ENCODE measurements at places on chromosomes 11 and 22.

- no peak for DNase-seq
These were observed 1498.7 kb downstream of the TBC1D22A start for GRCh38 chr22:48261048-48261621.

DNA sequence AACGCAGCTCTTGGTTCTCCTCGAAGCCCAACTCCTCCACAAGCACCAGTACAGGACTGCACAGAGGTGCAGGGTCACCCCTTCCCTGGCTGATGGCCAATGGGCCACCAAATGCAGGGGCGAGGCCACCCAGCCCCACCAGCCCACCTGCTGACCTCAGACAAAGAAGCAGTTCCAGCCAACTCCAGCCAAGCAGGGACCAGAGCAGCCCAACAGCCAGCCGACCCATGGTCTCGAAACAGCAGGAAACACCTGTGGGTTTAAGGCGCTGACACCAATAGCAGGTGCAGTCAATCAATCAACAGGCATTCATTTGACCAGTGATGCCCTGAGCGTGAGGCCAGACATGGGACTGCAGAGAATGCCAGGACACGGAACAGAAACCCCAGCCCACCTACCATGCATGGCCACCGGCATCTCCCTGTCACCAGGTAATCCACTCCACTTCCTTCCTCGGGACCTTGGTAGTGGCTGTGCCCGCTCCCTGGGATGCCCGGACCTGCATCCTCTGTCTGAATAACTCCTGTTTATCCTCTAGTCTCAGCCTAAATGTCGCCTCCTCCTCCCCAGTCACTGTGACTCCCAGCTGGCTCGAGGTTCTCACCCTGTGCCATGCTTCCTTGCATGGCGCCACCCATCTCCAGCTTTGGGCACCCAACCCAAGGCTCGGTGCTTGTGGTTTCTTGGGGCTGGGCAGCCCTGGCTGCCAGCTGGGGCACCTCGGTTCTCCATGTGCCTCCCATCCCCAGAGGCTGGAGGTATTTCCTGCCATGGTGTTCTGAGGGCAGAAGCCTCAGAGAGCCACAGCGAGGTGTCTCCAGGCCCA is 1475.4 kb downstream of the BRD1 start:
- DNase-seq, result no peak

DNA sequence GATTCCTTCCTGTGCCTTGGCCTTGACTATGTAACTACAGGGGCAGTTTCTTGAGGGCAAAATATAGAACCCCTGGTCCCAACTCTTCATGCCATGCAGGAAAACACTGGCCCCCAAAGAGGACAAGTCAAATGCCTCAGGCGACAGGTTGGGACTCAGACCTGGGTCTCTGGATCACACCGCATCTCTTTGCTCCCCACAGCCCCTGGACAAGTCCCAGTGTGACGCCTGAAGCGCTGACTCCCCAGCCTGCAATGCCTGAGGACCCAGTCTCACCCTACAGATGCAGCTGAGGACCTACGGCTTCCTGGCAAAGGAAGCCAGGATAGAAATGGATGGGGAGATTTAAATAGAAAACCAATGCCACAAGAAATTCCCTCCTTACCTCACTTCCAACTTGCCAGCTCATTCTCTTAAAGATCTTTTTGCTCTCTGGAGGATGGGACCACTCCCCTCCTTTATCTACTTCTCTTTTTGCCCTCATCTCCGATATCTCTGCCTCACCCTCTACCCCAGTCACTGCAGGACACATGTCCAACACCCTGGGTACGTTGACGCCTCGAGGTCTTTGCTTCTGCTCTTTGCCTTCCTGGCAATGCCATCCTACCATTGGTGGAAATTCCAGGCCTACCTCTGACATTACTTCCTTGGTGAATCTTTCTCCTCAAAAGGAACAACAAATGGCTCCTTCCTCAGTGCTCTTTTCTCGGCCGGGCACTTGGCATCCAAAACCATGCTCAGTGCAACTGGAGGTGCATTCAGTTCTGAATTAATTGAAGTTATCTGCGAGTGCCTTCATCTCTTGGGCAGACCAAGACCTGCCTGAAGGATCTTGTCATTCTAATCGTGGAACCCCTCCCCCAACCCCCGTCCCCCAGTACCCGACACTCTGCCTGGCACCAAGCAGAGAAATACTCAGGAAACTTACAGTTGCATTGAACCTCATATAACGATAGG is 2.0 kb upstream of the PRDM11 start:
- DNase-seq, result no peak

GRCh38 chr11:11640996-11641395 is 19.2 kb upstream of the GALNT18 start:
- DNase-seq, result no peak

GRCh38 chr22:32204856-32205722 is at the start of gene RFPL2:
TSS of gene RFPL2 (minus strand) at chr22:32205073. CDS start at chr22:32202451, 2,622 bp downstream.
- DNase-seq, result no peak

GRCh38 chr11:117023178-117023577 is 75.0 kb downstream of the SIK3 start:
- no peak for DNase-seq

GRCh38 chr11:38460896-38461295 is 1862.9 kb upstream of the RAG2 start:
- peak; percentile 94 for DNase-seq

DNA sequence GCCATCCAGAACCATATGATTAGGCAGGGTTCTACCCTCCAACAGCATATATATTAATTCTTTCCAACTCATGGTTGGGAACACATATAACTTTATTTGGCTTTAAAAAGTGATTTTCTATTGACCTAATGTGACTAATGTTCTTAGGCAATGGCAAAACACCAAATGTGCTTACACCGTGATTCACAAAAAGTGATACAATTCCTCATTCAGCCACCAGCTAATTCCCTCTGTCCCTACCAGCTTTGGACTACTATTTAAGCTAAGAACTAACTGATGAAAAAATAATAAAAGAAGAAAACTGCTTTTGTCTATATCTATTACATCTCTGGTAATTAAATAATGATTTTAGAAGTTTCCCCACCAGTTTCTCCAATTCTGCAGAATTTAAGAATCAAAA is 4.7 kb downstream of the CTSC start:
- DNase-seq, result no peak

DNA sequence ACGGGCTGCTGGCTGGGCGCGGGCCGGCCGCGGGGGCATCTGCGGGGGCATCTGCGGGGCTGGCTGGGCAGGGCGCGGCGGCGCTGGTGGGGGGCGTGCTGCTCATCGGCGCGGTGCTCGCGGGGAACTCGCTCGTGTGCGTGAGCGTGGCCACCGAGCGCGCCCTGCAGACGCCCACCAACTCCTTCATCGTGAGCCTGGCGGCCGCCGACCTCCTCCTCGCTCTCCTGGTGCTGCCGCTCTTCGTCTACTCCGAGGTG is 194 bp downstream of the DRD4 start:
- no peak for DNase-seq

DNA sequence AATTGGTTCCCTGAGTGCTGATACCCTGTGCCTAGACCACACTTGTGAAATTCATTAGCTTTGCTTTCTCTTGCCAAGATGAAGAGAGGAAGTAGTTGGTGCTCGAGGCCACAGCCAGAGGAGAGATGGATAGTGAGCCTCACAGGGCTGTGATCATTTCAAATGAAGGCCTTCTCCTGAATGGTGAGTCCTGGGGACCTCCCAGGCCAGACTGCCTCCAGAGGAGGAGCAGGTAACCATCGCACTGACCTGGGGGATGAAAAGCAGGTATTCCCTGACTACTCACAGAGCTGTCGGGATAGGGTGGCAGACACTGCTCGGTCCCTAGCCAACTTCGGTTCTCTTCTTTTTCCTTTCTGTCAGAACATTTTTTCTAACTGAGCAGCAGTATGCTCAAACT is 4.8 kb upstream of the FXYD6 start:
- DNase-seq, result no peak

DNA sequence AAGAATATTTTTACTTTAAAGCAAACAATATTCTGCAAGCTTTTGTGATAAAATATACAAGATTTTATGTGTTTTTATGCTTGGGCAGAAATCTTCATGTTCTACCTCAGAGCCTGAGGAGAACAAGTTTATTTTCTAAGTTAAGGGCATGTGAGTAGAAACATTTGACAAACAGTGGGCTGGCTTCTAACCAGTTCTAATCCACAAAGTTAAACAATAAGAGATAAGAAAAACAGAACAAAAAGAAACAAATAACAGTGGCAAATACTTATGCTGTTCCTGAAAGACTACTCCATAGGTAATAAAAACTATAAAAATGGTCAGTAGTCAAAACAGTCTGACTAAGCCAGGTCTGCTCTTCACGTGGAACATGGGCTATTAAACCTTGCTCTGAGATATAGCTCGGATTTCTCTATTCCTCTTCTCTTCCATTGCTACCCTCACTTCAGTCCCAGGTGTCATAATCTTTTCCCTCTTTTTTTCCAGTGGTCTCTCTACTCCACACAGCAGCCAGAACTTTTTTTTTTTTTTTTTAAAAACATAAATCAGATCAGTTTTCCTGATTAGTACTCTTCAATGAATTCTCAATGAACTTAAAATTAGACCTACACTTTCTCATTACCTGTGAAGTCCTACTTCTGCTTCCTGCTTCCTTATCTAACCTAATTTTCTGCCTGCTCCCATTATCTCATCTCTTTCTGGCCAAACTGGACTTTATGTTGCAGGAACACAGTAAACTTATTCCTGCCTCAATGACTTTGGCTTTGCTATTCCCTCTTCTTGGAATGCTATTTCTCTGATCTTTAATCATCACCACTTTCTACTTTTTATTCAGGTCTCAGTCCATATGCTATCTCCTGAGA is 671.1 kb upstream of the CCDC90B start:
- DNase-seq, result no peak

DNA sequence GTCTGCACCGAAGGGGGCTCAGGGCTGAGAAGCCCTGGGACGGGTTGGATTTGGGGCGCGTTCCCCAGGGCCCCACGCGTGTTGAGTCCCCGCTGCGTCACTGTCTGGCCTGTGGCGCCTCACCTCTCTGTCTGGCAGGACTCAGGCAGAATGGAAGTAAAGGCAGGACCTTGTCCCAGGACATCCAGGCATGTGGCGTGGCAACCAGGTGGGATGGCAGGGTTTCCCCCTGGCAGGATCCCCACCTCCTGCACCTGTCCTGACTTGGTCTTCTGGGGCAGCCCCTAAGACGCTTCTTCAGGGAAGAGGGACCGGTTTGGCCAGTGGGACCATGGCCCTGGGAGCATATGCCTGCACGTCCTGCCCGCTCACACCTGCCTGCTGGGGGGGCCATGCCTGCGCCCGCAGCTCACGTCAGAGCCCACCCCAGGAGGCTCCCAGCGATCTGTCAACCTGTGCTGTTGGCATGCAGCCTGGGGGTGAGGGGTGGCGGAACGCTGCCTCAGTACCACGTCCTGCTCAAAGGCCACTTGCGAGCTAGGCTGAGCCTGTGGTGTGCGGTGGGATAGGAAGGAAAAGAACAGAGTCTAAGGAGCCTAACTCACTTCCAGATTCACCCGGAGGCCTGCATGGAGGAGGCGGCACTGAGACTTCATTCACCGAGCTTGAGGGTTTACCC is 72.7 kb downstream of the KCNQ1 start:
- DNase-seq, result no peak

GRCh38 chr11:35563484-35564244 is 38.2 kb upstream of the PAMR1 start:
- no peak for DNase-seq

- no peak for DNase-seq
These were observed 40.1 kb upstream of the FLI1 start for GRCh38 chr11:128653801-128654231.

GRCh38 chr22:40224702-40225101 is 47.0 kb downstream of the TNRC6B start:
- no peak for DNase-seq

- no peak for DNase-seq
These were observed 86.0 kb downstream of the C11orf87 start for GRCh38 chr11:109507836-109508561.

DNA sequence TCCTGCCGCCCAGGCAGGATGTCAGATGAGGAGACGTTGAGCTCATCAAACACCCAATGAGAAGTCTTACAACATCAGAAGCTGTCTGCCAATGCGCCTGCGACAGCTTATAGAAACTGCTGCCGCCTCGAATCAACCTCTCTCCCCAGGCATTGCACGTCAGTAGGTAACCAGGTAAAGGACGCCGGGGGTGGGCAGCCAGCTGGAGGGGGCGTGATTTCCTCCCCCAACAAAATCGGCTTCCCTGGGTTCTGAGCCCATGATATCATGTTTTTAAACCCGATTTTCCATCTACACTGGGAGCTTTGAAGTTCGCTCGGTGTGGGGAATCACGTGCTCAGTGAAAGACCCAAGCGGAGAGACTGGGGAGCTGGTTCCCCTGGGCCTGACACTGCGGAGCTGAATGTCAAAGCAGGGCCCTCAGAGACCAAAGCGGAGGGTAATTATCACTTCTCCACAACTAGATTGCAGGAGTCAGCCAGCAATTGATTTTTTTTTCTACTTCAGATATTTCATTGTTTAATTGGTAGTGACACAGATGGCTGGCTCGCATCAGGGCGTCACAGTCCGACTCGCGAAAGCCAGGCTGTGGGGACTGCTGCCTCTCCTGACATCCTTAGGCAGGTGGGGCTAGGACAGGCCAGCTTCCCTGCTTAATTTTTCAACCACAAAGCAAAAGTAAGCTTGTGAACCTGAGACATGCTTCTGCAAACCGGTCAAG is 15.4 kb downstream of the FAM83F start:
- DNase-seq, result no peak

GRCh38 chr11:95586661-95587060 is 202.9 kb downstream of the FAM76B start:
- no peak for DNase-seq

GRCh38 chr11:65625628-65626342 is 10.2 kb downstream of the PCNX3 start:
- no peak for DNase-seq

GRCh38 chr11:123255909-123256308 is 60.9 kb upstream of the CLMP start:
- no peak for DNase-seq

- DNase-seq, result no peak
These were observed 62.4 kb downstream of the ZBTB16 start for GRCh38 chr11:114121804-114122504.

DNA sequence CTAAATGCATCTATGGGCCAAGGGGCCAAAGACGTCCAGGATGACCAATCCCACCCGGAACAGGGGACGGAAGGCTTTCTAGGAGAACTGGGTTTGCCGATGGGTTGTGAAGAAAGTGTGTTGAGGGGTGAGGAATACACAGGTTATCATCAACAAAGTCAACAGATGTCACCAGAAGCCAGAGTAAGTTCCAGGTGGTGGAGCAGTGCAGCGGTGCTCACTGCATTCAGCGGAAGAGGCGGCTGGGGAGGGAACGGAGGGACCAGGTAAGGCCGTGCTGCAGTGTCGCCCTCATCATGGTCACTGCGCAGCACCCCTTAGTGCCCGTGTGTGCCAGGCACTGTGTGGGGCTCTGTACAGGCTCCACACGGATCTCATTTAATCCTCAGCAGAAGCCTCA is 176.0 kb downstream of the EFCAB6 start:
- DNase-seq, result no peak

- no peak for DNase-seq
These were observed 112.0 kb upstream of the OR5AK2 start for GRCh38 chr11:56876621-56877275.

GRCh38 chr11:130828741-130829140 is 87.5 kb downstream of the SNX19 start:
- no peak for DNase-seq

- no peak for DNase-seq
These were observed 23.2 kb upstream of the MOB2 start for GRCh38 chr11:1509626-1510255.

Measured in HS-27A (cell line).